Mesothelial cell of epicardium (in vitro differentiated cells): ENCODE measurements at places on chromosomes 6 and 20.

DNA sequence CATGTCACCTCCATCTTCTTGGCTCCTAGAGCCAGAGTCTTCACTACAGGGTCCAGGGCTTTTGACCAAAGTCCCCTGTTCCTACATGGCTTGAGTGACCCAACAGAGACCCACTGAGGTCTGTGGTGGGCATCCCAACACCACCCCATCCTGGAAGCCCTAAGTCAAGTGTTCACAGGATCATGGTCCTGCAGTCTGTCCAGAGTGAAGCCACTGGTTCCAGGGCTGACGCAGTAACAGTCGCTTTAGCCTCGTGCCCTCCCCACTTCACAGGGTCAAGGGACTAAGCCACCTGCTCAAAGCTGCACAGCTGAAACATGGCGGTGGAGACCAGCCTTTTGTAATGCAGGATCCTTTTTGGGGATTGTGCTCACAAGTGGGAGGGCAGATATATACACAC lies 133.9 kb downstream of the JPH2 start:
- no peak for DNase-seq

GRCh38 chr6:6882592-6882991 lies 225.2 kb upstream of the RREB1 start:
- DNase-seq = no peak

GRCh38 chr20:32539817-32540675 lies 45.1 kb downstream of the NOL4L start:
- DNase-seq = no peak

DNA sequence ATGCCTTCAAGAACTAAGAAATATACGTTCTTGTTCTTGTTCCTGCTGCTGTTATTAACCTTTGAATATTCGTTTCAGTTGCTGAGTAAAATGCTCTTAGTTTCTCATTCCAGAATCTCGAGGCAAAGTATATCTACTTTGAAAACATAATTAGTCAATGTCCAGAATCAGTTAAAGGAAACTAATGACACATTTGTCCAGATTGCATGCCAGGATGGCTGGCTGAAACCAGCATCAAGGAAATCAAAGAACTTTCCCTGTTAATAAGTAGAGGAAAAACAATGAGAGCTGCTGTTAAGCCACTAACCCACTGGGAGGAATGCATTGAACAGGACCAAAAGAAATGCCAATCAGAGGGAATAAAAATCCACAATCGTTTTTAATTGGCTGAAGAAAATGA lies 196.9 kb downstream of the ALDH8A1 start:
- no peak for DNase-seq

DNA sequence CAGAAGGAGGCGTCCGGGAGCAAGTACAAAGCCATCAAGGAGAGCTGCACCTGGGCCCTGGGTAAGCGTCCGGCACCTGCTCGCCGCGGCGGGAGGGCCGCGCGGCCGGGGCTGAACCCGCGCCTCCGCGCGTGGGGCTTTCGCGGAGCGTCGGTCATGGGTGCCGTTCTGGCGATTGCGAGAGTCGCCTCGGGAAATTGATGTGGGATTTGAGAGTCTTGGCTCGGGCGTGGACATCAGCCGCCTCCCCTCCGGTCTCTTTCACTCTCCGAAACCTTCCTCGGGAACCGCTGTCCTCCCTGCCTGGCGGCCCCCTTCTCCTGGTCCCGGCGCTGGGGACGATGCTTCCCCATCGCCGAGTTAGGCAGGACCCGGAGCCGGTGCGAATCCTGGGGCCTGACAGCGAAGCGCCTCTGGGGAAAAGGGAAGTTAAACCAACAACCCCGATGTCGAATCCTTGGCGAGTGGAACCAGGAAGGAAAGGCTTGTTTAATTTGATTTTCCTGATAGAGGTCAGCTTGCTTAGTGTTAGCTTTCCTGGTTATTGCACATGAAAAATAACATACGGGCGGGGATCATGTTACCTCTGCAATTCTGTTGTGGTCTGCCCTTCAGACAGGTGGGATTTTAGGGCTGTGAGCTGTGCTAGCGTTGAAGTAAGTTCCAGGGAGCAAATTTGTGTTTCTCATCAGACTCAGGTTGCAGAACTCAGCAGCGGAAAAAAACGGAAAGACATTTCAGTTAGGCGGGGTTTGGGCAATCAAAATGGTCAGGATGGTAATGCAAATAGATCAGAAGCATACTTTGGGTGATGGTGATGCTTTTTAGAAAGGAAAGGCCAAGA lies 594 bp downstream of the ARFGEF3 start:
- peak; percentile 48 for DNase-seq

DNA sequence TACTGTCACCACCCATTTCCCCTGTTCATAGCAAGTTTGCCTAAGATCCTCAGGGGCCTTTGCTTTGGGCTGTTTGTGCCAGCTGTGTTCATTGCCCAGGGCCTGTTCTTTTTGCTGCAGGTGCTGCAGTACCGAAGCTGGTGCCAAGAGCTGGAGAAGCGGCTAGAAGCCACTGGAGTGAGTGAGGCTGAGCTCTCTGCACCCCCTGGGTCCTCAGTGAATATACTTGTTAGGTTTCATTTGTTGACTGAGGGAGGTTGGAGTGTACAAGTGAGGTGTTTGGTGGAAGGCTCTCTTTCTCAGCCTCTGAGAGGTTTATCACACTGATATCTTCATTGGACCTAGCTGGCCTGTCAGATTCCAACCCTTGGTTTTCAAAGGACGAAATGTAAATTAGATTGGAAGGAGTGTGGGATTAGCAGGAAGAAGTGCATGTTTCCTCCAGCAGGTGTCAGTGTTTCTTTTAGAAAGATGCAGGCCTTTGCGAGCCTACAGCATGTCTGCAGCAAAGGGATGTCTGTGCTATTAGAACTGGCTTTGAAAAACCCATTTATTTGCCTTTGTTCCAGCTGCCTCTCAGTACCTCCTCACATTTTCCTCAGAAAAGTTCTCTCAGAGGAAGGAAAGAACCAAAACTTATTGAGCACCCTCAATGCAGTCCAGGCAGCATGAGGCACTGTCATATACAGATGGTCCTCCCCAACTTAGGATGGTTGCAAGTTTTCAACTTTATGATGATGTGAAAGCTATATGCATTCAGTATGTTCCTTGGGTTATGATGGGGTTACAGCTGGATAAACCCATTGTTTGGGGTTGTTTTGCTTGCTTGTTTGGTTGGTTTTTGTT lies 8.3 kb downstream of the CEP250 start:
- no peak for DNase-seq

- no peak for DNase-seq
Measured at GRCh38 chr6:142530566-142530965, 228.8 kb downstream of the ADGRG6 start.

DNA sequence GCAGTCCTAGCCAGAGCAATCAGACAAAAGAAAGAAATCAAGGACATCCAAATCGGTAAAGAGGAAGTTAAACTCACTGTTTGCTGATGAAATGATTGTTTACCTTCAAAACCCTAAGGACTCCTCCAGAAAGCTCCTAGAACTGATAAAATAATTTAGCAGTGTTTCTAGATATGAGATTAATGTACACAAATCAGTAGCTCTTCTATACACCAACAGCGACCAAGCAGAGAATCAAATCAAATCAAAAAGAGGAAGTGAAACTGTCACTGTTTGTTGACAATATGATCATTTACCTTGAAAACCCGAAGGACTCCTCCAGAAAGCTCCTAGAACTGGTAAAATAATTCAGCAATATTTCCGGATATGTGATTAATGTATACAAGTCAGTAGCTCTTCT lies 21.7 kb downstream of the SERPINB9 start:
- no peak for DNase-seq

DNA sequence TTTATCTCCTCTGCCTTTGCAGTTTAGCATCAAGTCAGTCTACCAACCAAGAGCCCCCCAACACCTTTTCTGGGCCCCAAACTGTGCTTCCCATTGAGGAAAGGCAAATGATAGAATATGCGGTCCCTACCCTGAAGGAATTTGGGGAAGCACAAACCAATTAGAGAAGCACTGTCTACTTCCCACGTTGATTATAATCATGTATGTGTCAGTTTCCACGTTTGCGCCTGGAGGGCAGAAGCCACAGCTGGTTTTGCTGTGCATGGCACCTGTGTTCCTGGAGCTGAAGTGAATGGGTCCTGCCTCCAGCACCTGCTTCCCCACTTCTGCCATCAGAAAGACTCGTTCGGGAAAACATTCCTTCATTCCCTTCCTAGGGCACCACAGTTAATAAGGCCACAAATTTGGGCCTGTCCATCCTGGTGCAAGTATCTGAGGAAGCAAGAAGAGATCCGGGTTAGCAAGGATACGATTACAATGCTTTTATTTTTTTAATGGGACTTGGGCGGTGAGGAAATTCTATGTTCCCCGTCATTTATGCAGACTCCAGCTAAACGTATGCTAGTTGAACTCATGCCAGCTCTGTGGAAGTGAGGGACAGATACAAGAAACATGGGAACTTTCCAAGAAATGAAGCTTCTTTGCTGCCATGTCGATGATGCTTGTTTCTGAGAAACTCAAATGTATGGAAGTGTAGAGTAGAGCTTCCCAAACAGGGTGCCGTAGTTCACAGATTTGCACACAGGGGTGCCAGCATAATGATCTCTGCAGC lies 333.5 kb downstream of the NRN1 start:
- DNase-seq = no peak

GRCh38 chr6:8172530-8172929 lies 70.2 kb upstream of the EEF1E1 start:
- no peak for DNase-seq

- DNase-seq = no peak
Measured at GRCh38 chr6:6820641-6821238, 232.2 kb downstream of the LY86 start.

GRCh38 chr20:48041078-48041780 lies 255.9 kb upstream of the SULF2 start:
- no peak for DNase-seq

- no peak for DNase-seq
Measured at GRCh38 chr6:132715204-132715603, 1.3 kb upstream of the VNN1 start.

DNA sequence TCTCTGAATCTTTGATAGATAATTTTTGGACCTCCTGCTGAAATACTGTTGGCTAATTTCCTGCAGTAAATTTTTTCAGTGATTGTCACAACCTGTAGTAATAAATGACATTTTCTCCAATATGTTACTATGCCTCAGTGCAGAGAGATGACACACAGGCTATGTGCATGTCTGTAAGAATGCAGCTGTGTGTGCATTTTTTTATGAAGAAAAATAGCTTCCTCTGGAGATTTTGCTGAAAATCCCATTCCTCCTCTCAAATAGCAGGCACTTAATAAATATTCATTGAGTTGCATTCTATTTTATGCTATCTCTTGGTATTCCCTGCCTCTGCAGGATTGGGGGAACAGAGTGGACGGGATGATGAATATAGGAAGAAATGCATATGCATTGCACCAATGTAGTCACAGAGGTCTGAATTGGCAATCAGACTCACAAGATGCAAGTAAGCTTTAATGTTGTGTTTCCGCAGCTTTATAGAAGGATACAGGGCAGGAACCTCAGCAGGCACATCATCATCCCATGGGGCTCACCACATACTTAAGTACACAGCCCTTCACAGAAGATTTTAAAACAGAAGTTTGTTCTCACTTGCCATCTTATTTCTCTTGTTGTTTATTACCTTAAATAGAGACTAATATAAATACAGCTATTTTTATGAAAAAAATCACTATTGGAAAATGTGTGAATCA lies 474.7 kb downstream of the EPM2A start:
- no peak for DNase-seq

DNA sequence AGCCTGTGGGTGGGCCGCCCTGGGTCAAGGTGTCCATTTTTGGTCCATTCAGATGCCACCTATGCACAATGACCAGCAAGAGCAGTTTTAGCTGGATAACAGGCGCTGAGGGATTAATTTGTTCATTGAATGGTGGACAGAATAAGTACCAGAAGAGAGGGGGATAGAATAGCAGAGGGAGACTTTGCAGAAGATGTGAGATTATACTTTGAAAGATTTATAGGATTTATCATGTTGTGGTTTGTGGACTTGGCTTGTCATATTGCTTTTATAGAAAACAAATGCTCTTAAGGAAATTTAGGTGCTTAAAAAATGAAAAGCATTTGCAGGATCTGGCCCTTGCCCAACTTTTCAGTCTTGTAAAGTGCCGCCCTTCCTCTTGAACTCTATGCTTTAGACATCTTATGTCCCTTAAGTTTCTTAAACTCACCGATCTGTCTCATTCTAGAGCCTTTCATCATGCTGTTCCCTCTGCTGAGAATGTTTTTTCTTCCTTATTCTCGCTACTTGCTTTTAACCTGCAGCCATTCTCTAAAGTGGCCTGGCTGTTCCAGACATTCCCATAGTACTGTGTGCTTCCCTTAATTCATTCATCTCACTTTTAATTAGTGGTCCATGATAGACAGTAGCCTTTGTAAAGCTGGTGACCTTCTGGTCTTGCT lies 42.5 kb downstream of the CD109 start:
- no peak for DNase-seq

- DNase-seq = no peak
Measured at GRCh38 chr6:36387440-36388303, at the start of gene ETV7. TSS of gene ETV7 (minus strand) at chr6:36387669. CDS start at chr6:36387541, 128 bp downstream.

DNA sequence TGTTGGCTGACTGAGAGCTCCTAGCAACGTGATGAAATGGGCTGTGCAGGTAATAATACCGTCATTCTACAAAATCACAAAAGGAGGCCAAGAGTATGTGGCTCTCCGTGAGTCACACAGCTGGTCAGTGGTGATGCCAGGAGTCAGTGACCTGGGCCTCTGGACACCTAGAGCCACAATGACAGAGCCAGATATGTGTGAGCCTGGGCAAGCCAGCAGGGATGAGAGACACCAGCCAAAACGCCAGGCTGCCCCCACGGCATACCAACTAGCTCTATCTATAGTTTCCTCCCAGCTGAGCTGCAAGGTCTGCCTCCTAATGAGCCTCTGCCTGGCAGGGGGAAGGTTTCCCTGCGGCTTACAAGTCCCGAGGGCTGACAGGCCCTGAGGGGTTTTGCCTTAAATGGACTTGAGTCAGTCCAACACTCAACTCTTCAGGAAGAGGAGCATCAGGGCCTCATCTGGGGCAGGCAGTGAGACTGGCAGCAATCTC lies 70.0 kb downstream of the CPNE5 start:
- DNase-seq = no peak

- no peak for DNase-seq
Measured at GRCh38 chr6:144139817-144140216, 10.5 kb upstream of the STX11 start.

DNA sequence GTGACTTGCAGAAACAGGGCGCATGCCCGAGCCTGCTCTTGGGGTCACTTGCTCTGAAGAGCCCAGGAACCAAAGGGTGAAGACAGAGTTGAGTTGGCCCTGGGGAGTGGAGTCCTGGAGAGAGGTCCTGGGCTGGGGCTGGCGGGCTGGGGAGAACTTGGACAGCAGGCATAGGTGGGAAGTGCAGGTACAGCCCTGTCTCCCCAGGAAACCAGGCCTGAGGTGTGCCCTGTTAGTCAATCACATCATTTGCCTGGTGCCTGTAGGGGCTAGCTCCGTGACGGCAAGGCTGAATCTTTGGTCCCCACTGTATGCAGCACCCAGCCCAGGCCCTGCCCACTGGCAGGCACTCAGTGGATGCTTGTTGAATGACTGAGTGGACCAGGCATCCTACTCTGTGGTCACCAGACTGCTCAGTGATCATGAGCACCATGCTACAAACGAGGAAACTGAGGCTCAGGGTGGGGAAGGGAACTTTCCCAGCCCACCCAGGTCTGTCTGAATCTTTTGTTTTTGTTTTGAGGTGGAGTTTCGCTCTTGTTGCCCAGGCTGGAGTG lies 15.6 kb upstream of the NOL4L start:
- DNase-seq = no peak

GRCh38 chr6:3356056-3356823 lies 97.5 kb downstream of the PSMG4 start:
- DNase-seq = peak; percentile 58
